ENCODE measurements at places on chromosomes 2 and 18.

- no peak for DNase-seq
These were observed 78.2 kb downstream of the FBXO15 start for GRCh38 chr18:74069178-74070050.

- DNase-seq, result no peak
These were observed 883.2 kb downstream of the SLC4A3 start for GRCh38 chr2:220510668-220511067.

DNA sequence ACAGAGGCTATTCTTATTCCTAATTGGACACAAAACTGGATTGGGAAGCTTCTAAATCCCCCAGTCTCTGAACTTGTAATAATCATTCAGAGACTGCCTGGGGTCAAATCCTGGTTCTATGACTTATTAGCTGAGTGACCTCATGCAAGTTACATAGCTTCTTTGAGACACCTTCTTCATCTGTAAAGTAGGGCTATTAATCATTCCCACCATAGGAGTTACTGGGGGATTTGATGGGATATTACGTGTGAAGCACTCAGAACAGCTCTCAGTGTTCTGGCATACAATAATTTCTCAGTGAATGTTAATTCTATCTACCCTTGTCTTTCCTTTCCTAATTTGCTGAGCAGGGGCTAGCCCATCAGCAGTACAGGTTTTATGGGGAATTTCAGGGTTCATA is 256.7 kb upstream of the TNP1 start:
- DNase-seq, result no peak

- no peak for DNase-seq
These were observed 965.6 kb upstream of the NRXN1 start for GRCh38 chr2:51997571-51997970.

GRCh38 chr2:7523481-7524120 is 606.4 kb downstream of the RNF144A start:
- DNase-seq, result no peak

DNA sequence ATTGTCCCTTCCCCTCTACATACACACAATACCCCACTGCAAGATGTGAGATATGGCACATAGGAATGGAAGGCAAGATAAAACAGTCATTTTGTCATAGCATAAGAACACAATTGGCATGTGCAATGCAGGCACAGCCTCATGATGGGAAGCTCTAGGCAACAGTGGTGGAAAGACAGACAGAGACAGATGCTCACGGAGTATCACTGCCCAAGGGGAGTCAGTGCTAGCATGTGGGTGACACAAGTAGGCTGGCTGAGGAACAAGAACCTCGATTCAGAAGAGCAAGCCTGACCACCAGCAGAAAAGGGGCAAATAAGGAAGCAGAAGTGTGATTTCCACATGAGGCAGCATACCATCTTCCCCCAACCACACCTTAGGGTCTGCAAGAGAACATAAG is 323.6 kb downstream of the PAX3 start:
- DNase-seq, result no peak

Measured in thoracic aorta (tissue), 2 donors.